ENCODE measurements at places on chromosomes 5 and 9. TPM values are rescaled to one million over a fixed set of nuclear protein-coding genes. Genes with fewer than 3 reads are reported as not detected.

Gene PCDHB10
- total RNA-seq: 2.8 TPM

Gene GRIN1
- total RNA-seq: 0.17 TPM

Gene LAMC3
- 0.37 TPM for total RNA-seq

Gene OSMR
- 28.6 TPM for total RNA-seq

Gene PCDHB7
- total RNA-seq: 2.3 TPM

Gene DOCK8
- not detected for total RNA-seq

Gene DAB2IP
- total RNA-seq: 44.5 TPM

Gene SHISAL2B
- total RNA-seq: not detected

Gene CNTNAP3
- not detected for total RNA-seq

Gene ANKRD33B
- 1.1 TPM for total RNA-seq

Gene TAF11L5
- 1.4 TPM for total RNA-seq

Gene ROR2
- 12.3 TPM for total RNA-seq

Gene GAS1
- total RNA-seq: 57.5 TPM

Gene HSPB3
- total RNA-seq: not detected

Gene GKAP1
- 6.0 TPM for total RNA-seq

Gene RCL1
- 31.2 TPM for total RNA-seq

Gene SNAPC3
- total RNA-seq: 21.8 TPM

Gene TICAM2
- total RNA-seq: 1.3 TPM

Gene ZNF883
- total RNA-seq: 4.0 TPM

Gene IFNA13
- not detected for total RNA-seq

Gene CREB3
- 27.6 TPM for total RNA-seq

Gene ZNF483
- total RNA-seq: 3.4 TPM

Gene SLC25A2
- total RNA-seq: 0.88 TPM

Gene PDCD1LG2
- total RNA-seq: 0.37 TPM

Gene C9
- not detected for total RNA-seq

Gene SELENOP
- total RNA-seq: 1.9 TPM

Gene ACSL6
- not detected for total RNA-seq

Gene TMC1
- total RNA-seq: 0.75 TPM

Gene ANKRD18B
- not detected for total RNA-seq

Gene FAXDC2
- not detected for total RNA-seq

Gene CAPSL
- not detected for total RNA-seq

Gene KIF4B
- total RNA-seq: 0.79 TPM

Gene PLEKHG4B
- 0.28 TPM for total RNA-seq

Gene SLC6A3
- total RNA-seq: not detected

Gene LHX3
- total RNA-seq: 0.11 TPM

Measured in A673 (cell line).